ENCODE measurements at places on chromosomes 12 and 14.

GRCh38 chr12:89949457-89950195, 241.0 kb upstream of the ATP2B1 start:
- H3K27ac ChIP-seq = peak overlapping the region; percentile 82
- peaks cover 74% of the 10 kb centered on the region for H3K4me1 ChIP-seq
- H3K27me3 ChIP-seq = no peaks in the 10 kb centered on the region
- no peak overlapping the region for H3K4me3 ChIP-seq
- no peak for DNase-seq

- H3K4me3 ChIP-seq = no peak overlapping the region
- peak overlapping the region; percentile 85 for H3K27ac ChIP-seq
- H3K36me3 ChIP-seq = no peaks in the 10 kb centered on the region
- H3K4me1 ChIP-seq = peaks cover 28% of the 10 kb centered on the region
- H3K27me3 ChIP-seq = no peaks in the 10 kb centered on the region
- no peak for DNase-seq
Measured at GRCh38 chr14:68333262-68333661, 459.6 kb downstream of the ZFP36L1 start.

DNA sequence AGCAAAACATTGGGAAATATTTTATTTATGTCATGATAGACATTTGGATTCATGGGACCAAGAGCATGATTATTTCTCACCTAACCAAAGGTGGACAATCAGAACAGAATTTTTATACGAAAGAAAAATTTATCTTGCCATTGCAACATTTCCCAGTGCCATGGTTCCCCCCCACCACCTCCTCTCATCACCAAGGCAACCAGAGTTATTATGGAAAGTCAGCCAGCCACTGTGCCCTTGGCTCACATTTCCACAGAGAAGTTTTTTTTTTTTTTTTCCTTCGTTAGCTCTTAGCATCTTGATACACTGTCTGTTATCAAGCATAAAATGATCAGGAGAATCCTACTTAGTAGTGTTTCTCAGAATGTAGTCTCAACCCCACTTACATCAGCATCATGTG, 176.4 kb upstream of the TMTC1 start:
- no peaks in the 10 kb centered on the region for H3K4me1 ChIP-seq
- H3K27ac ChIP-seq = no peak overlapping the region
- peaks cover 7% of the 10 kb centered on the region for H3K27me3 ChIP-seq

DNA sequence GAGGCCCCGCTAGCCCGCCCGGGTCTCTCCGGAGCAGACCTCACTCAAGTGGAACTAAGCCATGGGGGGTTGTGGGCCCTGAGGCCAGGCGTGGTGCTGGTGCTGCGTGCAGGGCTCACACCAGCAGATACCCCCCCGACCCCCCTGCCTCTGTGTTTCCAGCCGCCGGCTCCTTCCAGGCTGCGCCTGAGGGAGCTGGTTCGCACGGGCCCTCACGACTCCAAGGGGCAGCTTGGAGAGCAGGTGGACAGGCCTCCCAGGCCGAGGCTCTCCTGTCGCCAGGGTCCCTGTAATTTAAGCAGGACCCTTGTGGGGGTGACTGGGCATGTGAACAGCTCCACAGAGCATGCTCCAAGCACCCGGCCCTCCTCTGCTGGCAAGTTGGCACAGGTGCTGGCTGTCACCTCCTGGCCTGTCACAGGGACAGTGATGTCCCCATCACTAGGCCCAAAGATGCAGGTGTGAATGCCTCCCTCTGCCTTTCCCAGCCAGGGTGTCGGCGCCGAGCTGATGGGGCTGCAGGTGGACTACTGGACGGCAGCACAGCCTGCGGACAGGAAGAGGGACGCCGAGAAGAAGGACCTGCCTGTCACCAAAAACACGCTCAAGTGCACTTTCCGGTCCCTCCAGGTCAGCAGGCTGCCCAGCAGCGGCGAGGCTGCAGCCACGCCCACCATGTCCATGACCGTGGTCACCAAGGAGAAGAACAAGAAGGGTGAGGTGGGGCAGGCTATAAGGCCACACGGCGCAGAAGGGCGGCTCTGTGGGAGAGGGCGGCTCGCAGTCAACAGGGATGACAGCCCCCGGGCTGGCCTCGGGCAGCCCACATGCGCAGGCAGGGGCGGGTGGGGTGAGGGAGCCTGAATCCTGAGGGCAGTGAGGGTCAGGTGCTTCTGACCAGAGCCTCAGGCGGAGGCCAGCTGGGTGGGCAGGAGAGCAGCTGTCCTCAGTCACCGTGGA, 5.9 kb upstream of the TEX22 start:
- DNase-seq = no peak
- no peak overlapping the region for H3K4me3 ChIP-seq
- no peaks in the 10 kb centered on the region for H3K4me1 ChIP-seq

DNA sequence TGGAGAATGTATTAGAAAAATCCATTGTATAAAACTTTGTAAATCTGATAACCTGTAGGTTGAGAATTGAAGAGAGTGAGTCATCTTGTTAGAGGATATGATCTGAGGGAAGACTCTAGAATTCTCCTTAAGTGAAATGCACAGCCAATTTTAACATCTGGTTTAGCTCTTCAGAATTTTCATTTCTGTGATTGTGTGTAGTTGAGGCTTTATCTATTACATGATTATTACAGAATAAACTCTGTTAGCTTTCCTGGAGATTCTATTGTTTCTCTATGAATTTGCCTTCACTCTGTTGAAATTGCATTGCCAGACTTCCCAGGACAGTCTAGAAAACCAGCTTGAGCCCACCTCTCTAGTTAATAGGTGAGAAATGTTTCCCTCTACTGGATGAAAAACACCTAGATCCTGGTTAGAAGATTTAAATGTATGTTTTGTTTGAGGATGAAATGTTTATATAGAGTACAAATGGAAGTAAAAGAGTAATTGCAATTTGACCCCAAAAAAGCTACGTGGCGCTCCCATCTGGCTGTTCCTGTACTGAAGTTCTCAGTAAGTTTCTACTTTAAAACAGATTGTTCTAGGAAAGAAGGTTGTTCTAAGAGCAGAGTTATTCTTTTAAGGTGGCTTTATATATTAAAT, 2.9 kb downstream of the NUDT4 start:
- peak overlapping the region; percentile 100 for H3K4me3 ChIP-seq
- DNase-seq = no peak
- H3K27ac ChIP-seq = peak overlapping the region; percentile 99
- H3K27me3 ChIP-seq = no peaks in the 10 kb centered on the region
- peaks cover 2% of the 10 kb centered on the region for H3K36me3 ChIP-seq

- no peaks in the 10 kb centered on the region for H3K36me3 ChIP-seq
- H3K27ac ChIP-seq = no peak overlapping the region
- no peak for DNase-seq
- H3K27me3 ChIP-seq = no peaks in the 10 kb centered on the region
Measured at GRCh38 chr12:89084751-89085150, 267.6 kb downstream of the DUSP6 start.

DNA sequence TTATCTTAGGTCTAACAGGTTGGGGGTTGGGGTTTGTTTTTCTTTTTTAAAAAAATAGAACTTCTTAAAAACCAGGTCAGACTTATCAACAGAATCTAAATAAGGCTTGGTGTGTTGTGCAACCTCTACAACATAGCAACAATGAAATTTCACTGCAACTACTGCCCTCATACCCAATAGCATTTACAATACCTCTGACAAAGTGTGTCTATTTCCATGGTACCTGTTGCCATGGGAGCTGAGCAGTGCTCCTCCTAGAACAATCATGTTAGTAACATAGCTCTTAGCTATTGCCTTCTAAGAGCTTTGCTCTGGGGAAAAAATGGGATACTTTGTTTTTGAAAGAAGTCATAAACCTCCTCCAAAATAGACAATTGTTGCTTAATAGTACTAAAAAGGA, 103.3 kb upstream of the CCDC175 start:
- H3K36me3 ChIP-seq = no peaks in the 10 kb centered on the region
- H3K4me3 ChIP-seq = no peak overlapping the region

- H3K27ac ChIP-seq = no peak overlapping the region
- no peak for DNase-seq
- H3K36me3 ChIP-seq = peaks cover 7% of the 10 kb centered on the region
- no peak overlapping the region for H3K4me3 ChIP-seq
- H3K27me3 ChIP-seq = no peaks in the 10 kb centered on the region
Measured at GRCh38 chr12:116852303-116852702, 28.9 kb downstream of the HRK start.

- H3K4me3 ChIP-seq = no peak overlapping the region
- H3K27me3 ChIP-seq = no peaks in the 10 kb centered on the region
- DNase-seq = no peak
- peaks cover 11% of the 10 kb centered on the region for H3K36me3 ChIP-seq
- no peaks in the 10 kb centered on the region for H3K4me1 ChIP-seq
Measured at GRCh38 chr12:101793401-101793800, 37.4 kb downstream of the GNPTAB start.

- peaks cover 37% of the 10 kb centered on the region for H3K27me3 ChIP-seq
- no peak overlapping the region for H3K27ac ChIP-seq
- no peak overlapping the region for H3K4me3 ChIP-seq
- DNase-seq = no peak
Measured at GRCh38 chr14:91858536-91859275, 8.6 kb downstream of the TC2N start.

- H3K36me3 ChIP-seq = no peaks in the 10 kb centered on the region
- H3K4me3 ChIP-seq = no peak overlapping the region
- no peak overlapping the region for H3K27ac ChIP-seq
- peaks cover 11% of the 10 kb centered on the region for H3K4me1 ChIP-seq
Measured at GRCh38 chr12:76206039-76206676, 121.7 kb upstream of the NAP1L1 start.

GRCh38 chr12:121543786-121544185, 37.0 kb downstream of the KDM2B start:
- no peak overlapping the region for H3K4me3 ChIP-seq
- H3K4me1 ChIP-seq = peaks cover 4% of the 10 kb centered on the region
- H3K27me3 ChIP-seq = no peaks in the 10 kb centered on the region

GRCh38 chr12:81530352-81530751, 228.8 kb downstream of the PPFIA2 start:
- no peaks in the 10 kb centered on the region for H3K27me3 ChIP-seq
- no peak overlapping the region for H3K4me3 ChIP-seq
- no peak for DNase-seq
- no peaks in the 10 kb centered on the region for H3K36me3 ChIP-seq
- H3K4me1 ChIP-seq = peaks cover 7% of the 10 kb centered on the region
- peak overlapping the region; percentile 56 for H3K27ac ChIP-seq

DNA sequence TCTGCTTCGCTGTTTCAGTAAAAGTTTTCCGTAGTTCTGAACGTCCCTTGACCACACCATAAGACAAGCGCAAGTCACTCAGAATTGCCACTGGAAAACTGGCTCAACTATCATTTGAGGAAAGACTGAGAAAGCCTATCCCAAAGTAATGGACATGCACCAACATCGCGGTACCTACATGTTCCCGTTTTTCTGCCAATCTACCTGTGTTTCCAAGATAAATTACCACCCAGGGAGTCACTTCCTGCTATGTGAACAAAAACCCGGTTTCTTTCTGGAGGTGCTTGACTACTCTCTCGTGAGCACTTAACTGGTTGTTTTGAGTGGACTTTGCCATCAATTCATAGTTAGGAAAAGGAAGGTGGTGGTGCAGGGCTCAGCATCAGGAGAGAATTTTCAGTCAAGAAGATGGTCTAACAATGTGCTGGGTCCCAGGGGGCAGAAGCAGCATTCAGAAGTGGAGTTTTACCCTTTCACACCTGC, 1.4 kb downstream of the EGLN3 start:
- no peak overlapping the region for H3K27ac ChIP-seq
- peaks cover 45% of the 10 kb centered on the region for H3K27me3 ChIP-seq
- H3K36me3 ChIP-seq = no peaks in the 10 kb centered on the region

- no peaks in the 10 kb centered on the region for H3K36me3 ChIP-seq
- DNase-seq = no peak
- H3K4me3 ChIP-seq = no peak overlapping the region
- no peaks in the 10 kb centered on the region for H3K27me3 ChIP-seq
- no peak overlapping the region for H3K27ac ChIP-seq
Measured at GRCh38 chr12:91043408-91043807, 14.4 kb downstream of the KERA start.

GRCh38 chr14:64728856-64729255, 24.6 kb downstream of the PLEKHG3 start:
- H3K27ac ChIP-seq = no peak overlapping the region
- peaks cover 20% of the 10 kb centered on the region for H3K36me3 ChIP-seq
- H3K4me1 ChIP-seq = peaks cover 32% of the 10 kb centered on the region
- no peak for DNase-seq

DNA sequence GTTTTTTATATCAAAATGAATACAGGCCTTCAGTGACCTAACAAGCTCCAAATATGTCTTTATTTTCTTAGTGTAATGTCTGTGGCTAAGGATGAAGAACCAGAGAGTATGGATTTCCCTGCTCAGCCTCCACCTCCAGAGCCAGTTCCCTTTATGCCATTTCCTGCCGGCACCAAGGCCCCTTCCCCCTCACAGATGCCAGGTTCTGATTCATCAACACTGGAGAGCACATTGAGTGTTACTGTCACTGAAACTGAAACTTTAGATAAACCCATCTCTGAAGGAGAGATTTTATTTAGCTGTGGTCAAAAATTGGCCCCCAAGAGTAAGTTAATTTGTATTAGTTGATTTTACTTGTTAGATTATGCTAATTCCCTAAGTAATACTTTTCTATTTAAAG, 61.0 kb downstream of the KIAA0586 start:
- H3K4me3 ChIP-seq = no peak overlapping the region
- no peaks in the 10 kb centered on the region for H3K4me1 ChIP-seq
- H3K36me3 ChIP-seq = peaks cover 13% of the 10 kb centered on the region
- H3K27me3 ChIP-seq = no peaks in the 10 kb centered on the region

DNA sequence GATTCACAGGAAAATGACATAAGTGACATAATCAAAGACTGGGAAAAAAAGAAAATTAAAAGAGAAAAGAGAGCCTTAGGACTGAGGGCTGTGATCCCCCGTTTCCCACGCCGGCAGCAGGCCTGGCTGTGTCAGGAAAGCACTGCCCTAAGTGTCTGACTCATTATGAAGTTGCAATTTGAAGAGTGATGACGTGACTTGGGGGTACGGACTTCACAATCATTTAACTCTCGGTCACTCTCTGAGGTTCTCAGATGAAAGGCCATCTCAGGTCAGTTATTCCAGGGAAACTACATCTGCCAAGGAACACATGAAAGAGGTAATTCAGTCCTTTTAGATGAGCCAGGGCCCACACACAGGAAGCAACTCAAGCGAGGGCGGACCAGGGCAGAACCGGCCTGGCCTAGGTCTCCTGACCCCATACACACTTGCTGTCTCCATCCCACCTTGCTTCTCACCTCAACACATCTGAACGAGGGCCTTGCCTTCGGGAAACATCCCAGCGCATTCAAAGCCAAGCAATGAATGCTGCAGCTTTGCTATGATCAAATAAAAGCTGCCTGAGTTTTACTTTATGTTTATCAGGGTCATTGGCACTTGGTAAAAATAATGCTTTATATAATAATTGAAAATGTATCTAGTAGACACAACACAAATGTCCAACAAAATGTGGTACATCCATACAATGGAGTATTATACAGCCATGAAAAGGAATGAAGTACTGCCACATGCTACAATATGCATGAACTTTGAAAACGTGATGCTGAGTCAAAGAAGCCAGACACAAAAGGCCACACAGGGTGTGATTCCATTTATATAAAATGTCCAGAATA, 2.7 kb downstream of the SSH1 start:
- H3K4me1 ChIP-seq = peaks cover 55% of the 10 kb centered on the region
- peaks cover 20% of the 10 kb centered on the region for H3K36me3 ChIP-seq
- no peak for DNase-seq
- H3K4me3 ChIP-seq = no peak overlapping the region
- peak overlapping the region; percentile 96 for H3K27ac ChIP-seq
- peaks cover 2% of the 10 kb centered on the region for H3K27me3 ChIP-seq

- peak overlapping the region; percentile 30 for H3K27ac ChIP-seq
- peaks cover 45% of the 10 kb centered on the region for H3K36me3 ChIP-seq
- no peaks in the 10 kb centered on the region for H3K27me3 ChIP-seq
- no peak overlapping the region for H3K4me3 ChIP-seq
Measured at GRCh38 chr14:101889898-101890297, 74.5 kb upstream of the DYNC1H1 start.
